H9 (cell line): ENCODE measurements at places on chromosomes 5 and 9.

- DNase-seq = no peak
Observed at GRCh38 chr5:142537938-142538337, 148.0 kb downstream of the FGF1 start.

- no peak for DNase-seq
Observed at GRCh38 chr5:110735556-110735955, 3.3 kb upstream of the SLC25A46 start.

DNA sequence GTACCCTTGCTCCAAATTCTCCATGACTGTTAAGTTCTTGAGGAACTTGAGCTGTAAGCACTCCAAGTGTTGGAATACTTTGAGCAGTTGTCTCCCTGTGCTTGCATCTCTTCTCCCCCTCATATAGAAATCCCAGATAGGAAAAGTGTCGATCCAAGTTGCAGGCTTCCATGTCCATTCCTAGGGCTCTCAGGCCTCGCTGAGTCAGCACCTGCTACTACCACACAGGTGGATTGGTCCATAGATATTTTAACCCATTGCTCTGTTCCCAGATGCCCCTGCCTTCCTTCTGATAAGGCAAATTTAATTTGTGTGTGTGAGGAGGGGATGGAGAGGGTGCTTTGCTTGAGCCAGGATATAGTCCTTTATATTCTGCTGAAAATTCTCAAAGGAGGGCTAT is 95.8 kb downstream of the PIP5K1B start:
- no peak for DNase-seq

DNA sequence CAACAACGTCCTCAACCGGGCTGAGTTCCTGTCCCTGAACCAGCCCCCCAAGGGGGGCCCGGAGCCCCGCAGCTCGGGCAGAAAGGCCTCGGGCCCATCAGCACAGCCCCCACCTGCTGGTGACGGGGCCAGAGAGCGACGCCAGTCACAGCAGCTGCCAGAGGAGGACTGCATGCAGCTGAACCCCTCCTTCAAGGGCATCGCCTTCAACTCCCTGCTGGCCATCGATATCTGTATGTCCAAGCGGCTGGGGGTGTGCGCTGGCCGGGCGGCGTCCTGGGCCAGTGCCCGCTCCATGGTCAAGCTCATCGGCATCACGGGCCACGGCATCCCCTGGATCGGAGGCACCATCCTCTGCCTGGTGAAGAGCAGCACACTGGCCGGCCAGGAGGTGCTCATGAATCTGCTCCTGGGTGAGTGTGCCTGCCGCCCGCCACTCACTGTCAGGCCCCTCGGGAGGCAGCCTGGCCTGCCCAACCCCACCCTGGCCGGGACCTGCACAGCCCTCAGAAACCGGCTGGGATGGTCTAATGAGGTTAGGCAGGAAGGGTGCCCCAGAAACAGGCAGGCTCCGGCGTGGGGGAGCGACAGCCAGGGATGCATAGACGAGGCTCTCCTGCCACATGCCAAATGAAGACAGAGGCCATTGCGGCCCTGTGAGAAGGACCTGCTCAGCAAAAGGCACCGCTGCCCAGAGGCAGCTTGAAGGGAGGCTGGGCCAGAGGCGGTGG is 678 bp downstream of the PLPP7 start:
- no peak for DNase-seq

DNA sequence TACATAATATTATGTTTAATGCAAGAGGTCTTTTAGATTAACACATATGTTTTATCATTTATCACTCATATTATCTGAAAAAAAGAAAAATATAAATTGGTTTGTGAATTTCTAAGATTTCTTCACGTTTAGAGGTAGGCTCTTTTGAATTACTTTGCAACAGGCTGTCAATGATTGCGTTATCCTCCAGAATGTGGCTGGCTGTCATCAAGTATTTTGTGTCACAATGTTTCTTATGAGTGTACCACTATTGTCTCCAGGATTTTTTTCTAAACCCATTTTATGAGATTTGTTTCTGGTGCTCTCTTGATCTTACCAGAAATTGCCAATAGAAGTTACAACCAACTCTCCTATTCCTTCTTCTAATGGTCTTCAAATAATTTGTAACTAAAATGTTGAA is 307.9 kb downstream of the DMAC1 start:
- no peak for DNase-seq

GRCh38 chr9:76200745-76201144 is 193.5 kb downstream of the RFK start:
- DNase-seq = no peak

GRCh38 chr5:1770443-1770802 is 29.2 kb downstream of the MRPL36 start:
- no peak for DNase-seq

- no peak for DNase-seq
Observed at GRCh38 chr9:107650321-107650720, 160.8 kb upstream of the KLF4 start.

- peak; percentile 10 for DNase-seq
Observed at GRCh38 chr9:135060461-135061116, 26.9 kb upstream of the OLFM1 start.
